Inflammatory macrophage (primary cell): ENCODE measurements at places on chromosomes 1 and 21.
A peak's percentile ranks its signal among the peaks of the same experiment; 100 is the strongest.

DNA sequence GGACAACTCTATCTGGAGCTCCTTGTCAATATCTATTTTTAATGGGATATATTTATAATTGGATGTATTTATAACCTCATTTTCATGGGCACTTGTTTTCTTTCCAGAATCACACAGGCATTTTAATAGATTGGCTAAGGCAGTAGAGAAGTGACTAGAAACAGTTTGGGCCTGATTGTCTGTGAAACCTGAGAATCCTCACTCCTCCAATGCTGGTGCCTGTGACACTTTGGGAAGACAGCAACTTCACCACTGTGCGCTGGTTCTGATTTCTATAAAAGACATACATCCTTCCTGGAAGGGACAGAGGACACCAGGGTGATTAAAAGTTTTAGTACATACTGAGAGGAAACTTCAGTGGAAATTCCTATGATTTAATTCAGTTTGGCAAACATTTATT, 39.6 kb upstream of the RXRG start:
- DNase-seq = no peak

GRCh38 chr21:36117286-36117741, 17.6 kb upstream of the CBR3 start:
- peak; percentile 33 for DNase-seq

- no peak for DNase-seq
Observed at GRCh38 chr1:63323865-63324778, 1.8 kb downstream of the FOXD3 start.

DNA sequence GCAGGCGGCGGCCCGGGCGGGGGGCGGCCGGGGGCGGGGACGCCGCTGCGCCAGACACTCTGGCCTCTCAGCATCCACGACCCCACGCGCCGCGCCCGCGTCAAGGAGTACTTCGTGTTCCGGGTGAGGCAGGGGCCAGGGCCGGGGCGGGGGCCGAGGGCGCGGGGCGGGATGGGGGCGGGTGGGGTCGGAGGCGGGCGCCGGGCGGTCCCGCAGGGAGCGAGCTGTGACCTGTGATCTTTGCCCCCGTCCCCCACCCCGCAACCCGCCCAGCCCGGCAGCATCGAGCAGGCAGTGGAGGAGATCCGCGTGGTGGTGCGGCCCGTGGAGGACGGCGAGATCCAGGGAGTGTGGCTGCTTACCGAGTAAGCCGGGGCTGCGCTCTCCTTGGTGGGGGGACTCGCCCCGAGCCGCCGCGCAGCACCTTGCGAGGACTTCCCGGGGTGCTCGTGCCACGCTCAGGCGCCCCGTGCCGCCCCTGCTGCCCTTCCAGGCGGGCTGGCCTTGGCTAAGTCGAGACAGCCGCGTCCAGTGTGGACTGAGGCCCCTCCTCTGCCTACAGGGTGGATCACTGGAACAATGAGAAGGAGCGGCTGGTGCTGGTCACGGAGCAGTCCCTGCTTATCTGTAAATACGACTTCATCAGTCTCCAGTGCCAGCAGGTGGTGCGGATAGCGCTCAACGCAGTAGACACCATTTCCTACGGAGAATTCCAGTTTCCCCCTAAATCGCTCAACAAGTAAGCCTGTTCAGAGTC, 514 bp downstream of the TPRG1L start:
- peak; percentile 7 for DNase-seq

DNA sequence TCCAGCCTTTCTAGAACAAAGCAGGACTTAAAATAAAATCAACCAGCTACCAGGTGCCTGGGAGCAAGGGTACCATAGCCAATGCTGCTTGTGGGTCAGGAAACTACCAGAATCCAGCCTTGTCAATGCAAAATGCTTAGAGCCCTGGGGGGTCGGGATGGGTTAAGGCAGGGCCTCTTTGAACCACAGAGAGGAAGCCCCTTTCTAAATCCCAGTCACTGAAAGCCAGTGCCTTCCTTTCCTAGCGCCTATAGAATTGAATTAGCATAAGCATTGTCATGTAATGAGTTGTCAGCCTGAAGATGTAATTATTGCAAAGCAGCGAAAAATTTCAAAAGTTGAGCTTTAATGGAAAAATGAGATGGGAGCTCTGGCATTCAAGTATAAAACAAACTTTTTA, 176.6 kb upstream of the DAB1 start:
- DNase-seq = no peak

- no peak for DNase-seq
Observed at GRCh38 chr1:10634428-10635084, 159.8 kb downstream of the PEX14 start.

DNA sequence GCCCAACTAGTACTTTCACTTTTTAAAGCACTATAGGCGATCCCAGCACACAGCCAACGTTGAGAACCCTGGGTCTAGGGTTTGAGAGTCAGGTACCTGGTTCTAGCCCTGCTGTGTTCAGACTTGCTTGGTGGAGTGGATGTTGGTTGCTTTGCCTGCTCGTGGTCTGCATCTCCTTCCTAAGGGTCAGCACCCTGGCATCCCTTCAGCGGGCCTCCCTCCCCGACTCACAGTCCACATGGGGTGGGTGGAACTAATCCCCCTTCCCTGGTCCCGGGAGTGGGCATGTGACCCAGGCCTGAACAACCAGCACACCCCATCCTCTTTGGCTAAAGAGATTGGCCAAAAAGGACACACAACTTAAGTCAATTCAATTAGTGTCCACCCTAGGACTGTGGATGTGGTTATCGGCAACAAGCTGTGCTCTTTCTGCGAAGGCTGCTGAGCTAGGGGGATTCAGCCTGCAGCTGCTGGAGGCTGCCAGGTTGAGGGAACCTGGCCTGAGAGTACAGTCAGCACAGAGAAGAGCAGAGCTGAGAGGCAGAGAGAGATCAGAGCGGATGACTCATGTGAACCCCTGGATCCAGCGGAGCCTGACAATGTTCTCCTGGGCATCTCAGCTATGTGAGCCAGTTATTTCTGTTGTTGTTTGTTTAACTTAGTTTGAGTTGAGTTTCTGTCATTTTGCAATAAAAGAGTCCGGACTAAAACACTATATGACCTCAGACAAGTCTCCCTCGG, 138.9 kb downstream of the ACTL8 start:
- no peak for DNase-seq

GRCh38 chr1:154663471-154664060, 55.6 kb upstream of the ADAR start:
- DNase-seq = no peak

DNA sequence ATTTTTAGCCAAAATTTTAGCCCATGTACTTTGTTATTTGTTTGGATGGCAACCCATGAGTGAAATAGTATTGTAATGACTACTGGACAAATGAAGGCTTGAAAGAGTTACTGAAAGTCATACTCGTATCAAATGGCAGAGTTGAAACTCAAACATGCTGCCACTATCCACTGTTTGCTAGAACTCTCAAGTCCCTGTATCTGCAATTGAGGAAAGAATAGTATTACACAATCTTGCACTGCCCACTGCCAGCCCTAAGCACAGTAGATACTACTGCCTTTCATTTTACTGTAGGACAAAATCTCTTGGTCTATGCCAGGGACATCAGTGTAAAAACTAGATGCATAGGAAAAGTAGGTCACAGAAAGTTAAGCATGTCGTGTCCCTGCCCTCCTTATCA, 581.1 kb upstream of the PLXNA2 start:
- no peak for DNase-seq

DNA sequence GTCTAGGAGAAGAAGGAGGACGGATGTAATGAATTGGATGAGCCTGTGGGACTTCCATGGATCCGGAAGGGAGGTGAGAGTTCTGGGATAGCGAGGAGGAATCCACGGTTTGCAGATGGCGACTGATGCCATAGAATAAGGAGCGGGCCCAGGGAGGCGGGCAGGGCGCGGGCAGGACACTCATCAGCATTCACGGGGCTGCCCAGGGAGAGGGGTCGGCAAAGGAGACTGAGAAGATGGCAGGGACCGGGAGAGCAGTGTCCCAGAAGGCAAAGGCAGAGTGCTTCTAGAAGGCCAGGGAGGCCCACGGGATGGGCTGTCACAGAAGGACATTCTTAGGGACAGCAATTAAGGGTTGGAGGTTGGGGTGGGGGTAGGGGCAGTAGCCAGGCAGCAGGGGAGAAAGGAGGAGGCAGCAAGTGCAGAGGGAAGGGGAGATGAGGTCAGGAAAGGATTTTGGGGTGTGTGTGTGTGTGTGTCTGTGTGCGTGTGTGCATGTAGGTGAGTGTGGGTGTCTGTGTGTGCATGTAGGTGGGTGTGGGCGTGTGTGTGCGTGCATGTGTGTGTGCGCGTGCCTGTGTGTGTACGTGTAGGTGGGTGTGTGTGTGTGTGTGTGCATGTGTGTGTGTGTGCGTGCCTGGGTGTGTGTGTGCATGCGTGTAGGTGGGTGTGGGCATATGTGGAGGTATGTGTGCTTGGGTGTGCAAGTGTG, 1.1 kb upstream of the COL8A2 start:
- DNase-seq = no peak
